ENCODE measurements at places on chromosomes 2 and 18. TPM values are rescaled to one million over a fixed set of nuclear protein-coding genes. Genes with fewer than 3 reads are reported as not detected.

DNA sequence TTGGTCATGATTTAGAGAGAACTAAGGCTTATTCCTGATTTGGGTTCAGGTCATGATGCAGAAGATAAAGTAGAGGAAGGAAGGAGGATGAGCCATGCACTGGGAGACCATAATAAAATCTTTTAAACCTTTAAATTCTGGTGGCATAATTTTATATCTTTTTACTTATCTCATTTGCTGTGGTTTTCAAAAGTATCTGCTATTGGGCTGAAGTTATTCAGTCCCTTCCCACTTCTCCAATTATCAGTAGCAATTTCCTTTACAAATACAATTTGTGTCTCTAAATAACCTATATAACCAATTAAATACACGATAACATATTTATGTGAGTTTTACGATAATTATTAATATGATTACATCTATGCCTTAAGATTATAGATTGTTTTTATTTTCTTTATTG lies 194.8 kb upstream of the SLC8A1 start:
- no peak for DNase-seq

DNA sequence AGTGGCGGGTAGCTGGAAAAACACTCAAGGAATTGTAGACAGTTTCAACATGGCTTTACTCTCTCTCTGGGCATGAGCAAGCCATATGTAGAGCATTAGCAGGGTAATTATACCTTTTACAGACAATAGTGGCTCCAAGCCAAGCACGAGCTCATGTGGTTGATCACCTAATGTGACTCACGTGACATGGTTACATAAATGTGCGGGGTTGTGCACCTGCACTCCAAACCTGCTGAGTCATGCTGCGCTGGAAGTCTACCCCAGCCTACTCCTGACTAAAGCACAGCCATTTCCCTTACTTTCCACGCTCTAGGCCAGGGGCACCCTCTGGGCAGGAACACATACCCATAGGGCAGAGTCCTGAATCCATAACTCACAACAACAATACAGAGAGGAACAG lies 232.8 kb downstream of the MBD5 start:
- no peak for DNase-seq

DNA sequence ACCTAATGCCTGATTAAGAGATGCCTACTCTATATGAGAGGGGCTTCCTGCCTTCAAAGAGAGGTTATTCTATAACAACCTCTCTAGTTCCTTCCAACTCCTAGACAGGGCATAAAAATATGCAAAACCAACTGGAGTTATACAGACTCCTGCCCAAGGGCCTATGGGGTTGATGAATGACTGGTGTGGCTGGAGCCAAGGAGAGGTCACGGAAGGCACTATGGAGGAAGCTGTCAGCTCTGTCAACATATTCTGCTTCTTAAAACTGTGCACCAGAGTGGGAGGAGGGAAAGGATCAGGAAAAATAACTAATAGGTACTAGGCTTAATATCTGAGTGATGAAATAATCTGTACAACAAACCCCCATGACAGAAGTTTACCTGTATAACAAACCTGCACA lies 120.9 kb upstream of the CDC42EP3 start:
- DNase-seq, result no peak

DNA sequence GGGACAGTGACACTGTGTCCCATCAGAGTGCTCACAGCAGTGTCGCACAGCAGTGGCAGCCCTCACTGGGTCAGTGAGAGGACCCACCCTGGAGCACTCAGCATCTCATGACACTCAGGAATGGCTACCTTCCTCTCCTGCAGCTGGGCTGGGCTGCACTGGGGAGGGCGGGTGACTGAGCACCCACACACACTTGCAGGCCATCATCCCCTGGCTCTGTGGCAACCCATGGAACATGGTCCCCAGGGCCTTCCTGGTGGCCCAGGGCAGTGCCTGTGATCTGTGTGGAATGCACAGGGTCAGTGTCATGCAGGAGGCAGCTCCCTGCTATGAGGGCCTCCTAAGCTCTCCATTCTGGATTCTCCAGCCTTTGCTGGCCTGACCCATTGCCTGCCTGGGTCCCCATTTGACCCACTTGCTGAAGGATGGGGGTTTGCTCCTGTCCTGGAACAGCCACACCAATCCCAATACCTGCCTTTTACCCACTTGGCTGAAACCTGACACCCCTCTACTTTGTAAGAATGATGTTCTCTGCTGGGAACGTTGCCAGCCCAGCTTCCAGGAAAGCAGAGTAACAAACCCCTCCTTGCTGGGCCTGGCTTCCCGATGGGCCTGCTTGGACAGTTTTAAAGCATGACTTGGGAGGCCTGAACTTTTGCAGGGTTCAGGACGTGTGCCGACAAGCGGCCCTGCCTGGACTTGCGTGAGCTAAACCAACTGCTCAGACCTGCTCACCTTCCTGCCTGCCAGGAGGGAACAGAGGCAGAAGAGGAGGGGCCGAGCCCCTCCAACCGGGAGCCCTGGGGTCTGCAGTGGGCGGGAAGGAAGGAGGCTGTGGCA lies 13.7 kb downstream of the HS6ST1 start:
- peak; percentile 97 for DNase-seq

Gene RMND5A
- 36.1 TPM for total RNA-seq

DNA sequence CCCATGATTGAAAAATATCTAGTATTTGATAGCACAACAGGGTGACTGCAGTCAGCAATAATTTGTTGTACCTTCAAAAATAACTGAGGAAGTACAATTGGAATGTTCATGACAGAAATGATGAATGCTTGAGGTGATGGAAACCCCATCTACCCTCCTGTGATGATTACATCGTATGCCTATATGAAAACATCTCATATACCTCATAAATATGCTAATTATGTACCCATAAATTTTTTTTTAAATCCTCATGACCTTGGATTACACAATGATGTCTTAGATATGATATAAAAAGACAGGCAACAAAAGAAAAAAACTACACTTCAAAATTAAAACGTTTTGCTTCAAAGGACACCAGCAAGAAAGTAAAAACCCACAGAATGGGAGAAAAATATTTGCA lies 1.4 kb upstream of the POLR1B start:
- no peak for DNase-seq
